ENCODE measurements at places on chromosomes 13 and 19.

GRCh38 chr13:94712812-94713560 lies 641 bp upstream of the SOX21 start:
- peak; percentile 82 for DNase-seq

DNA sequence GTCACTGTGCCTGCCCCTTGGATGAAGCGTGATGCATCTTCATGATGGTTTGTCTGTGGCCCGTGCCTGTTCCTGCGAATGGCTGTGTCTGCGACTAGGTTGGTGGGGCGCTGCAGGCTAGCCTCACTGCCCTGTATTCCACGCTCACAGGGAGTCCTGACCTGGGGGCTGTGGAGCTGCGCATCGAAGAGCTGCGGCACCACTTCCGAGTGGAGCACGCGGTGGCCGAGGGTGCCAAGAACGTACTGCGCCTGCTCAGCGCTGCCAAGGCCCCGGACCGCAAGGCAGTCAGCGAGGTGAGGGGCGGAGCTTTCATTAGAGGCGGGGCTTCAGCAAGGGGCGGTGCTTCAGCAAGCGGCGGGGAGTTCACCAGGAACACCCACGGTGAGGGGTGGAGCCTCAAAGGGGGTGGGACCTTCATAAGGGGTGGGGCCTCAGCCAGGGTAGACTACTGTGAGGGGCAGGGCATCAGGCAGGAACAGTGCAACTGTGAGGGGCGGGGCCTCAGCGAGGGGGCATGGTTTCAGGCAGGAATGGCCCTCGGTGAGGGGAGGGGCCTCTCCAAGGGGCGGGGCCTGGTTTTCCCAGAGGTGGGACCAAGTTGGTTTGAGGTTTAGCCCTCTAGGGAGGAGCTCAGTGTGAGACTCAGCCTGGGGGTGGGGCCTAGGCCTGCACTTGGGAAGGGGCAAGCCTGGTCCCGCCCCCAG lies 17.2 kb downstream of the PKN1 start:
- DNase-seq = no peak

DNA sequence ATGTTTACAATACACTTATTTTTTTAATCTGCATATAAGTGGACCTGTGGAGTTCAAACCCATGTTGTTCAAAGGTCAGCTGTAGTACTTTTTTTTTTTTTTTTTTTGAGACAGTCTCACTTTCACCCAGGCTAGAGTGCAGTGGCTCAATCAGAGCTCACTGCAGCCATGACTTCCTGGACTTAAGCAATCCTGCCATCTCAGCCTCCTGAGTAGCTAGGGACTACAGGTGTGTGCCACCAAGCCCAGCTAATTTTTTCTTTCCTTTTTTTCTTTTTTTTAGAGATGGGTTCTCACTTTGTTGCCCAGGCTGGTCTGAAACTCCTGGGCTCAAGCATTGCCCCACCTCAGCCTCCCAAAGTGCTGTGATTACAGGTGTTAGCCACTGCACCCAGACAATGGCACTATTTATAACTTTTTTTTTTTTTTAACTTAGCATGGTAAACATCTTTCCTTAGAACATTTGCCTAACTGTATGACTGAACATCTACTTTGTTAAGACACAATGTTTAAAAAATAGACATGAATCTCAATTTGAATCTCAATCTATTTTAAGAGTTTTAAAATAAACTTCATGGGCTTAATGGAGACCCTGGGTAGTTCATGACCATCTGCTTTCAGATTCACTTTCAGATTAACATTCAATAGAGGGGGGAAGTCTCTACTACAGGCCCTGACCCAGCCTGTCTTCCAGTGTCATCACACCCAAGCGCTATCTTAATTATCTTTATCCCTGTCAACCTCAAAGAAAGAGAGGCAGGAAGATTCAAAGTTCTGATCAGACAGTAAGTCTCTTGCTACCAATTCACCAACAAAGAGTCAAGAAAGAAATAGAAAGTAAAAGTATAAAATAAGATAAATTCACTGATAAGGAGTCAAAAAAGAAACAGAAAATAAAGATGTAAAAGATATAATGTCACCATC lies 97.7 kb upstream of the DOCK9 start:
- no peak for DNase-seq

DNA sequence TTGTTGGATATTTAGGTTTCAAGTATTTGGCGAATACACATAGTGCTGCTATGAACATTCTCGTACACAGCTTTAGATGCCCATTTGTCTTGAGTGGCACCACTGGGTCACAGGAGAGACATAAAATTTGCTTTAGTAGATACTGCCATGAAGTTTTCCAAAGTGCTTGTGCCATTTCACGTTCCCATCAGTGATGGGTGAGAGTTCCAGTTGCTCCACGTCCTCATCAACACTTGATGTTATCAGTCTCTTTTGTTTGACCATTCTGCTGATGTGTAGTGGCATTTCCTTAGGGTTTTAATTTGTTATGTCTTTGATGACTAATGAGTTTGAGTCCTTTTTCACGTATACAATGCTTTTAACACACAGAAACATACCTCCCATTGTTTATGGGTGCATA lies 11.0 kb downstream of the ZSWIM9 start:
- DNase-seq = no peak

- no peak for DNase-seq
These were observed 381.1 kb downstream of the FGF14 start for GRCh38 chr13:102020611-102021216.

DNA sequence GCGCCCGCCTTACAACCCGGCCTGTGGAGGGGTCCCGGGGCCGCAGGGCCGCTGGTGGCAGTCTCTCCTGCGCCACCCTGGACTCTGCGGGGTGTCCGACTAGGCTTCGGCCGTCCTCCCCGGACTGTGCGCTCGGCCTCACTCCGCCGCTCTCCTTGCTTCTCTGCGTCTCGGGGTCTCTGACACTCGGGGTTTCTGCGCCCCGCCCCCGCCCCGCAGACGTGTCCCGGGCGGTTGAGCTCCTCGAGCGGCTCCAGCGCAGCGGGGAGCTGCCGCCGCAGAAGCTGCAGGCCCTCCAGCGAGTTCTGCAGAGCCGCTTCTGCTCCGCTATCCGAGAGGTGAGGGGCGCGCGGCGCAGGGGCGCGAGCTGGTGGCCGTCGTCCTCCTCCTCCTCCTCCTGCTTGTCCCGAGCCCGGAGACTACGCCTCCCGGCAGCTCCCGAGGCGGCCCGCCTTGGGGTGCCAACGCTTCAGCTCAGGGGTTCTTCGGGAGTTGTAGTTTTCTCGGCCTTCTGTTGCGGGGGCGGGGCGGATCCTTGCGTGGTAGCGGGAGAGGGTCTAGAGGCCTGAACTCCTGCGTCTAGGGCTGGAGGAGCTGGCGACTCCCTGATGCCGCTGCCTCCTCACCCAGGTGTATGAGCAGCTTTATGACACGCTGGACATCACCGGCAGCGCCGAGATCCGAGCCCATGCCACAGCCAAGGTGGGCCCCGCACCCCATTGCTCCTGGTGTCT lies 627 bp downstream of the LIN7B start:
- no peak for DNase-seq

- no peak for DNase-seq
These were observed 8.9 kb upstream of the TMEM160 start for GRCh38 chr19:47057328-47057727.

DNA sequence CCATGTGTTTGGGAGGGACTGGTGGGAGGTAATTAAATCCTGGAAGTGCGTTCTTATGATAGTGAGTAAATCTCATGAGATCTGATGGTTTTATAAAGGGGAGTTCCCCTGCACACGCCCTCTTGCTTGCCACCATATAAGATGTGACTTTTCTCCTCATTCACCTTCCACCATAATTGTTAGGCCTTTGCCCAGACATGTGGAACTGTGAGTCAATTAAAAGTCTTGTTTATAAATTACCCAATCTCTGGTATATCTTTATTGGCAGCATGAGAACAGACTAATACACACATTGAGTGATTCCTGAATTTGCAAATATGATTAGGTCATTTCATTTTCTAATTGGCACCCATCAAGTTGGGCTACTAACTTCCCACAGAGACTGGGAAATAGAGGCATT lies 977.2 kb downstream of the SLITRK1 start:
- no peak for DNase-seq

GRCh38 chr19:38713227-38713649 lies 31.0 kb downstream of the CAPN12 start:
- DNase-seq = no peak

GRCh38 chr13:59970847-59971246 lies 192.9 kb downstream of the DIAPH3 start:
- no peak for DNase-seq

GRCh38 chr13:86660090-86660489 lies 860.9 kb upstream of the SLITRK6 start:
- DNase-seq = no peak

GRCh38 chr19:41933693-41934426 lies 5.6 kb upstream of the ERFL start:
- no peak for DNase-seq

DNA sequence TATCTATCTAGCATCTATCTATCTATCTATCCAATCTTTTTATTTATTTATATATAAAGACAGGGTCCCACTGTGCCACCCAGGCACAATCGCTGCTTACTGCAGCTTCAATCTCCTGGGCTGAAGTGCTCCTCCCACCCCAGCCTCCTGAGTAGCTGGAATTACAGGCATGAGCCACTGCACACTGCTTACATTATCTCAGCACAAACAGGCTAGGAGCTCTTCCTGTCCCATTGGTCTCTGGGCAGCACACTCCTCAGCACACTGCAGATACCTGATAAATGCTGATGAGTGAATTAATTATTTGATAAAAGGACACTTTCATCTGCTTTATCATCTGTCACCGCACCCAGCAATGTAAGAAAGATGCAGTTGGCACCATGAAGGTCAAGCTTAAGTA lies 16.1 kb downstream of the ZNF562 start:
- no peak for DNase-seq

DNA sequence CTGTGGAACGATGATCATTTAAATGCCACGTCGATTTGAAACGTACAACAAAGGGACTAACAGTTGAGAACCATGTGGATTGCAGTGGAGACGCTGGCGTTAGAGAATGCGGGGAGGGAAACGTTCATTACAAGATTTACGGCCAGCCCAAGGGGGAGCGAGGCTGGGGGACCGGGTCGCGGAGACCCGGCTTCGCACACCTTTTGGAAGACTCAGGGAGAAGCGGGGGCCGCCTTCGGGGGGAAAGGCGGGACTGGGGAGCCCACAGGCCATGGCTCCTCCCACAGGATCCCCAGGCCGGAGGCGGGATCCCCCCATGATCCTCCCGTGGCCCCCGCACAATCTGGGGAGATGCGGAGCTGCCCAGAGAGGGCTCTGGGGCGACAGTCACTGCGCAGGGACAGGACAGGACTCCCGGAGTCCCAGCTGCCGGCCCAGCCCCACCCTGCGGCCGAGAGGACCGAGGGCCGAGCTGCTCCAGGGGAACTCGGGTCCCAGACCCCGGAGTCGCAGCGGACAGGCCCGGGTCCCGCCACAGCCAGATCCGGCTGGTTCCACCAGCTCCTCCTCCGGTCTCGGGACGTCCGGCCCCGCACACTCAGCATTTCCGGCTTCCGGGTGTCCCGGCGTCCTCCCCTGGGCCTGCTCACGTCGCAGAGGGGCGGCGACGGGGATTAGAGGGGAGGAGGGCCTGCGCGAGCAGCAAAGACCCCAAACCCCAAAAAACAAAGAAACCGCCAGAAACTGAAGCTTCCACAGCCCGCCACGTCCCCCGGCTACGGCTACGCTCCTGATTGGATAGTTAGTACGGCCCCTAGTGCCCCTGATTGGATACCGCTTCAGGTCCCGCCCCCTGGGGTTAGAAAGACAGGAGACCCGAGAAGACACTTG lies 21.1 kb upstream of the OR10H1 start:
- DNase-seq = no peak

GRCh38 chr13:74061926-74062595 lies 72.1 kb downstream of the KLF12 start:
- no peak for DNase-seq

DNA sequence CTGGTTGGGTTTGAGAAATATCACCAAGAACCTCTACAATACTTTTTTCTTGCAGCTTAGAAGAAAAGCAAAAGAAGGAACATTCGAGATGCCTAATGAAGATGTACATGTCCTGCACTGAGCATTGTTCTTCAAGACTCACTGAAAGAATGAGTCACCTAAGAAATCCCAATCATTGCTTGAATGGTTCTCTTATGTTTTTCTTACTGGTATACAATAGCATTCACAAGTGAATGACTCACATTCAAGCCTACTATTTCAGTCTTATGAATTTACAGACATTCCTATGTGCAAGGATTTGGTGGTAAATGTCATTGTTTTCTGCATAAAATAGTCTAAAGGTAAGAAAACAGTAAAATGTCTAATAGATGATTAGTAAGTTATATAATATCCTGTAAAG lies 594.6 kb downstream of the PCDH9 start:
- no peak for DNase-seq

DNA sequence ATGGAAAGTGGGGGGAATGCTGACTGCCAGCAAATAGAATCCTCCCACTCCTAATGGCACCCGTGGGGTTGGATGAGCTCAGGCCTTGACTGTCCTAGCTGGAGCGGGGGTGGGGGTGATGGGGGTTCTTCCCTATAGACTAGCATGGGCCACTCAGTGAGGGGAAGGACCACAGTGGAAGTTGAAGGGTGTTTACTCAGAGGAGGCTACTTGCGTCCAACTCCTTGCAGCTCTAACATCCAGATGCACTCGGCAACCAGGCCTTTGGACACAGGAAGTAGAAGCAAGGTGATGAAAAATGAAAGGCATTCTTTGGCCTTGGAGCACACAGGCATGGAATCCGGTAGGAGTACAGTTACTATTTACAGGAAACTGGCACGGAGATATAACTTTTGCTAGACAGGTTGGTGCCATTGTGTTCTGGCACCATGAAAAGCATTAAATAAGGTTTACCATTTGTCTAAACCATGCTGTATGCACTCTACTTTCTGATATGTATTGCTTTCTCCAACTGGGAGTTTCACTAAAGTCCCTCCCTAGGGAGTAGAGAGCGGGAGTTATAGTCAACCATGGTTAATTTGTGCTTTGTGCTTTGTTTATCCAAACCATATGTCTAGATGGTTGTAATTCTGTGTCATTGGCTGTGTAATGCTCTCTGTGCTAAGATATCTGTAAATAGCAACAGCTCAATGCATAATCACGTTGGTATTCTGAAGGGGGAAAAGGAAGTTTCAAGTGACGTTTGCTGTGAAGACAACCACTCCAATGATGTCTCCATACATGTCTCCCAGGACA lies 125.3 kb downstream of the TSHZ3 start:
- DNase-seq = no peak

DNA sequence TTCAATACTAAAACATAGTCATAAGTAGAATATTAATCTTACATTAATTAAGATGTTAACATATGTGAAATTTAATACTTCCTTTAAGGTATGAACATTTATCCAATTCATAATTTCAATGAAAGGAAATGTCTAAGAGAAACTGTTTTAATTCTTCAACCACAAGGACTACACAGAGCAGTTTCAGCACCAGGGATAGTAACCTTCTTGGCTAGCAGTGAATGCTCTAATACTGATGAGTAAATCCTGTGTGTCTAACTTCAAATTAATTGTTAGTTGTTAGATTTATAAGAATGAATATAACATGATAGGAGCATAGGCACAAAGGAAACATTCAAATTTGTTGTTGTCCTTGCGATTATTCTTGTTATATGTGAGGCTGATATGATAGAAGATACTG lies 15.6 kb upstream of the NBEA start:
- DNase-seq = no peak

DNA sequence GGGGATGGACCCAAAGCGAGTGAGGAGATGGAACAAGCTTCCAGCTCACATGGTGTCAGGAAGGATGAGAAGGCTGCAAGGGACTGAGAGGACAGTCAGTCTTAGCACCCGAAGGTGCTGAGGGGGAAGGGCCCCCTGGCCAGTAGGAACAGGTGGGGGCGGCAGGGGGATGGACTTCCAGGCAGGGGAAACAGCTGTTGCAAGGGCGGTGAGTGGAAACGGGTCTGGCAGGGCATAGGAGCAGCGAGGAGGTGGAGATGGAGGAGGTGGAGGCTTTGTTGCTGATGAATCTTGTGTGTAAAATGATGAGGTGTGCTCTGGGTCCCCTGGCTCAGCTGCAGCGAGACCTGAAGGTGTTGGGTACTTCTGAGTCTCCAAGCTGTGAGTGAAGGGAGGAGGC lies 1.2 kb downstream of the MAP1S start:
- no peak for DNase-seq

Data from chondrocyte (in vitro differentiated cells).